GM12878 (cell line): ENCODE measurements at places on chromosomes 5 and 9. TPM values are rescaled to one million over a fixed set of nuclear protein-coding genes. Genes with fewer than 3 reads are reported as not detected.

DNA sequence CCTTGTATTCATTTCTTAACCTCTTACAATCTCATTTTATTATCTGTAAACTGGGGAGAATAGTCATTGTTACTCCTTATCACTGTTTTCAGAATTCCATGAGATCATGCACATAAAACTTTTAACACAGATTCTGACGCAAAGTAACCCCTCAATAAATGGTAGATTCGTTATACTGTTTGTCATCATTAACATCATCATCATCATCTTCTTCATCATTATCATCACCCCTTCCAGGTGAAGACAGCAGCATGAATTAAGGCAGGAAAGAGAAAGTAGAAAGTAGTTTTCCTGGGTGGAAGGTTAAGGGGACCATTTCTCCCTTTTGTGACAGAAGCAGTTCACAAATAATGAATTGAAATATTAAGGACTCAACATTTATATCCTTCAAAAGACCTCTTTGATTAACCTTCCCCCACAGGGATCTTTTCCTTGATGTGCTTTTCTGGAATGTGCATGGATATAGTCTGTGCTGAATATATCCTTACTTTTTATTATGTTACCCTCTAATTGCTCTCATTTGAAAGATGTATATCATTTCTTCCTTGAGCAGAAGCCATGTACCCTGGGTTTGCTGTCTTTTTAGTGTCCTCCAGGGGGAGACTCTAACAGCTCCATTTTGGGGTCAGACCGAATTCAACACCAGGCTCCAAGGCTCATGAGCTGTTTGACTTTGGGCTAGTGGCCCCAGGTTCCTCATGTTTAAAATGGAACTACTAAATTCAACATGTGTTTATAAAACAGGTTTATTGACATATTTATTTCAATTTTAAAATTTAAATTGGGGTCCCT, 1029.9 kb upstream of the WWC1 start:
- no peak overlapping the region for H3K4me3 ChIP-seq
- no peak for DNase-seq
- no peaks in the 10 kb centered on the region for H3K27me3 ChIP-seq
- H3K36me3 ChIP-seq = no peaks in the 10 kb centered on the region

DNA sequence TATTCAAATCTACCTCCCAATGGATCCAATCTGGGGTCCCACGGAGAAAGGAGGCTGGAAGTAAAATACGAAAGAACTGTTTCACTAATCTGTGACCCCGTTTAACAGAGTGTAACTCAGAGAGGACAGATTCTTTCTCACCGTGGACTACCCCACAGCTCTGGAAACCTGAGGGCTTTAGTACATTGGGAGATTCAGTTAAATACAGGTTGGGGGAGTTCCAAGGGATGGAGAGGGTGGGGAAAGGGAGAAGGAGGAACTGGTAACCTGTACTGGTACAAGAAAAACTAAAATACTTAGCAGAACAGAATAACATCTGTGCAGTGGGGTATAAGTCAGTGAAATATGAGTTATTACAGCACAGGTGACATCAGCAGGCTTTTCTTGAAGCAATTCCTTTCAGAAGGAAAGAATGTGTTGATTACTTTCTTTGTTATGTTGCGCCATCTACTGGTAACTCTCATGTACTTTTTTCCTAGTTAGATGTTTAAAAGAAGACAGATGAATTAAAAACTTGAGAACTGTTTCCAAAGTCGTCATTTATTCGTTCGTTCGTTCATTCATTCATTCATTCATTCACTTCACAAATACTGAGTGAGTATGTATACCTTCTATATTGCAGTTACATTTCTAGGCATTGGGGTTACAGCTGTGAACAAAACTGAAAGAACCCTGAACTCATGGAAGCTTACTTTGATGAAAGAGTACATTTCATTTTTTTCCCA, 30.0 kb upstream of the STOM start:
- H3K4me3 ChIP-seq = no peak overlapping the region
- DNase-seq = peak; percentile 26
- H3K4me1 ChIP-seq = no peaks in the 10 kb centered on the region
- no peaks in the 10 kb centered on the region for H3K36me3 ChIP-seq

GRCh38 chr5:80926979-80927656, 33.0 kb upstream of the RASGRF2 start:
- H3K4me3 ChIP-seq = no peak overlapping the region
- no peaks in the 10 kb centered on the region; the same call in 1 of the 2 replicates for H3K4me1 ChIP-seq
- DNase-seq = no peak
- H3K27me3 ChIP-seq = no peaks in the 10 kb centered on the region
- H3K27ac ChIP-seq = no peak overlapping the region

NME5 gene
- polyA plus RNA-seq = not detected in 2 replicates

CCDC192 gene
- 0.21 and 0.50 TPM in 2 replicates for polyA plus RNA-seq

DNA sequence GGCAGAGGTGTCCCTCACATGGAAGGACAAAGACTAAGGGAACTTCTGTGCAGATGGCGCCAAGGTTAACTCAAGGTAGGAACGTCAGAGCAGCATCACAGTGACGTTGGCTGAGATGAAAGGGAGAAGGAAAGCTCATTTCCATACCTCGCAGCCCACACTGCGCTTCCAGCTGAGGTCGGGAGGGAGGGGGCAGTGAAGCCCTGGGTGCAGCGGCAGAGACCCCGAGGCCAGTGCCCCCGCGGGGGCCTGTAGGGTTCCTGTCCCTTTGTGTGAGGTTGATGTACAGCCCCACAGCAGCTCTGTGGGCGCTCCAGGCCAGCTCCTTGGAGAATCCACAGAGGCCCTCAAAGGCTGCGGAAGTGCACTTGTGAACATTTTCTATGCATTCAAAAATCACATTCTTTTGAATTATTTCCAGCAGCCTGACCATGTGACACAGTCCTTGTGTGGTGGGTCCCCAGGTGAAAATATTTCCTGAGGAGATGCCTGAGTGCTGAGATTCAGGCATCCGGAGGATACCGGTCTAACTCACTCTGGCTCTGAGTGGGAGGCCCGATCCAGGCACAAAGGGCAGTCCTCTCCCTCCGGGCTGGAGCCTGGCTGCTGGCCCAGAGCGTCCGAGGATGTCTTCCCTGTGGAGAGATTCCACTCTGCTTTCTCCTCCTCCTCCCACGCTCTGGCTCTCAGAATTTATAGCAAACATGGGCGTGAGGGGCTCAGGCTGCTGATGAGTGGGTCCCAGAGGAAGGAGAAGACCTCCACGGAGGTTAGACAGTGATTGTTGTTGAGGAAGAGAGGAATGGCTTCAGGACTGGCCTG, 150.7 kb downstream of the ICE1 start:
- DNase-seq = no peak
- H3K36me3 ChIP-seq = no peaks in the 10 kb centered on the region
- H3K27ac ChIP-seq = no peak overlapping the region
- no peaks in the 10 kb centered on the region for H3K4me1 ChIP-seq
- H3K4me3 ChIP-seq = no peak overlapping the region

- no peak for DNase-seq
- no peak overlapping the region for H3K4me3 ChIP-seq
- no peaks in the 10 kb centered on the region for H3K27me3 ChIP-seq
- H3K27ac ChIP-seq = no peak overlapping the region
- H3K4me1 ChIP-seq = no peaks in the 10 kb centered on the region
Observed at GRCh38 chr5:132210944-132211343, 16.7 kb downstream of the P4HA2 start.

- H3K27ac ChIP-seq = no peak overlapping the region
- no peak for DNase-seq
- H3K4me3 ChIP-seq = no peak overlapping the region
- H3K4me1 ChIP-seq = no peaks in the 10 kb centered on the region
- no peaks in the 10 kb centered on the region for H3K36me3 ChIP-seq
Observed at GRCh38 chr5:3320317-3320875, 275.2 kb upstream of the IRX1 start.

DNA sequence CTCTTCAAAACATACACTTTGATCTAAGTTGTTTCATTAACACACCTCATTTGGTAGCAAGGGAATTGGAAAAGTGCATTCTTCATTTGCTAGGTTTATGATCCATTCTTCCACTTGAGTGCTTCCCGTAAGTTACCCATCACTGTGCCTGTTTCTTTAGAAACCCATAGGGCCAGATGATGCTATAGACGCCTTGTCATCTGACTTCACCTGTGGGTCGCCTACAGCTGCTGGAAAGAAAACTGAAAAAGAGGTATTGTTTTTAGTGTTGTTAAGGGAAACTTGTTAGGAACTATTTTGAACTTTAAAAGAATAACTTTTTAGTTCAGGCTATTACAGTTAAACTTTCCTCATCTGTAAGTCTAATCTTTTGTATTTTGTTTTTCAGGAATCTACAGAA, 66.6 kb downstream of the ERAP1 start:
- no peaks in the 10 kb centered on the region for H3K4me1 ChIP-seq
- H3K27me3 ChIP-seq = no peaks in the 10 kb centered on the region
- H3K27ac ChIP-seq = no peak overlapping the region
- H3K36me3 ChIP-seq = peaks cover 11% of the 10 kb centered on the region
- DNase-seq = no peak
- H3K4me3 ChIP-seq = no peak overlapping the region

GRM6 gene
- polyA plus RNA-seq = not detected in 2 replicates

SLC4A9 gene
- polyA plus RNA-seq = not detected in 2 replicates

MLANA gene
- polyA plus RNA-seq = 0.21 and 0.26 TPM in 2 replicates

NUTM2G gene
- polyA plus RNA-seq = 0.12 and 0.24 TPM in 2 replicates

CDC25C gene
- 15.5 and 18.0 TPM in 2 replicates for polyA plus RNA-seq

GRCh38 chr5:6872441-6873160, 159.4 kb downstream of the TENT4A start:
- H3K4me1 ChIP-seq = no peaks in the 10 kb centered on the region
- H3K27me3 ChIP-seq = no peaks in the 10 kb centered on the region
- H3K36me3 ChIP-seq = no peaks in the 10 kb centered on the region
- no peak overlapping the region for H3K4me3 ChIP-seq

DNA sequence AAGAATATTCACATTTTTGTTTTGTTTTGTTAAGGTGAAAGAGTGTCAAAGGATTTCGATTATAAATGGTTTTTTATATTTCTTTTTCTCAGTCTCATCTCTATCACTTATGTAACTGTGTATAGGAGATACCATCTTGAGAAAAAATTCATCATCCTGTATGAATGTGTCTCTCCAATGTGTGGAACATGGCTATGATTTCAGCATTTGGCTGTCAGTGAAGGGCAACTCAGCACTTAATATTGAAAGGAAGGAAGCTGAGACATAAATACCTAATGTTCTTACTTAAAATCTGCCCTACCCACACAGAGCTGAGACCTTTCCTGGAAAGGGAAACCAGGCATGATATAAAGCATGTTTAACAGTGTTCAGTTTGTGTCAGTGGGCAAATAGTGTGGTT, 474.2 kb upstream of the RIOK2 start:
- no peaks in the 10 kb centered on the region for H3K27me3 ChIP-seq
- DNase-seq = no peak
- no peaks in the 10 kb centered on the region for H3K4me1 ChIP-seq
- no peak overlapping the region for H3K27ac ChIP-seq

DNA sequence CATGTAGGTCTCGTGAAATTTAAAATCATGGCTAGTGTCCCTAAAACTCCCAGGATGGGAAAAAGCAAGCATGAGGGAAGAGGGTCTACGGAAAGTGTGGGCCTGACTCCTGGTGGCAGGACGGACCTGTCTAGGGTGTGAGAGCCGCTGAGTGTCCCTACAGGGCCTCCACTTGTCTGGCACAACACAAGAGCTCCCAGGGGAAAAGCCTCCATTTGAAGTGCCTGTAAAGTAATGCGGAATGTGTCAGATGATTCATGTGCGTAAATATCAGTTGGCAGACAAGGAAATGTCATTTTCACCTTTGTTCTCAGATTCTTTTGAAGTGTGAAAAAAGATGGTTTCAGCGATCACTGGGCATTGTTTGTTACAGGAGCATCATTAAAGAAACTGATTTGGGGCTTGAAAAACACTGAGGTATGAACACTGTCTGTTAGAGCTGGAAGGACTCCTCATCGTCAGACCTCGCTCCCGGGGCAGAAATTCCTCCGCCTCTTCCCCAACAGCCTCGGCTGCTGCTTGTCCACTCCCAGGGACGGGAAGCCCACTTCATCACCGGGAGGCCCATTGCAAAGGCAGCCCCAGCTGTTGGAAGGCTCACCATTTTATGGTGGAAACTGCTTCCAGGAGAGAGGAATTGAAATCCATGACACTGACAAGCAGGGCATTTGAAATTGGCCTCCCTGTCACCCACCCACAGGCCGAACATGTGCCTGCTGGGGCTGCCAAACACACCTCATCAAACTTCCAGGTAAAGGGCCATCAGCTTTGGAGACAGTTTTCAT, 240.8 kb downstream of the FSTL4 start:
- DNase-seq = no peak
- no peak overlapping the region for H3K27ac ChIP-seq

SUSD1 gene
- 4.4 and 7.7 TPM in 2 replicates for polyA plus RNA-seq

ANKRD34B gene
- polyA plus RNA-seq = not detected in 2 replicates

GRCh38 chr9:136634904-136635303, 27.8 kb upstream of the EGFL7 start:
- no peak for DNase-seq
- no peak overlapping the region for H3K4me3 ChIP-seq
- H3K27ac ChIP-seq = no peak overlapping the region
- H3K4me1 ChIP-seq = no peaks in the 10 kb centered on the region; the same call in 1 of the 2 replicates
- H3K27me3 ChIP-seq = no peaks in the 10 kb centered on the region; the same call in 1 of the 2 replicates

GRCh38 chr9:7325995-7326394, 473.6 kb downstream of the DMAC1 start:
- no peak for DNase-seq
- no peaks in the 10 kb centered on the region; the same call in 1 of the 2 replicates for H3K27me3 ChIP-seq
- H3K4me3 ChIP-seq = no peak overlapping the region
- H3K27ac ChIP-seq = no peak overlapping the region
- no peaks in the 10 kb centered on the region for H3K36me3 ChIP-seq
- H3K4me1 ChIP-seq = no peaks in the 10 kb centered on the region

- H3K4me1 ChIP-seq = no peaks in the 10 kb centered on the region
- H3K27ac ChIP-seq = no peak overlapping the region
- no peaks in the 10 kb centered on the region for H3K36me3 ChIP-seq
- DNase-seq = no peak
- H3K4me3 ChIP-seq = no peak overlapping the region
Observed at GRCh38 chr5:17061973-17062470, 125.9 kb upstream of the MYO10 start.

LECT2 gene
- polyA plus RNA-seq = not detected in 2 replicates

DNA sequence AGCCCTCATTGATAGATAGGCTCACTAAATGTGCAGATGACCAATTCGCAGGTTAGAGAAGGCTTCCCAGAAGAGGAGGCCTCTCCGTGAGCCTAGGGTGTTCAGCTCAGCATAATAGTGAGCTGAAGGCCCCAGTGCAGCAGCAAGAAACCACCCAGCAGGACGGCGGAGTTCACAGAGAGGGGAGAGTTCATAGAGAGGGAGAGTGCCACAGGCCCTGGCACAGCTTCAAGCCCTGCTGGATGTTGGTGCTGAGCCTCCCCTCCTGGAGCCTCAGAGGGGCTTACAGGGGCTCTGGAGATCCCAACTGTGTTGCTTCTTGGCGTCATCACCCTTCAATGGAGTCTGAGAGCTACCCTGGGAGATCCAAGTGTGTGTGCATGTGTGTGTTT, 2.1 kb downstream of the SLC22A5 start:
- no peak for DNase-seq
- no peak overlapping the region for H3K27ac ChIP-seq
- H3K36me3 ChIP-seq = no peaks in the 10 kb centered on the region

DNA sequence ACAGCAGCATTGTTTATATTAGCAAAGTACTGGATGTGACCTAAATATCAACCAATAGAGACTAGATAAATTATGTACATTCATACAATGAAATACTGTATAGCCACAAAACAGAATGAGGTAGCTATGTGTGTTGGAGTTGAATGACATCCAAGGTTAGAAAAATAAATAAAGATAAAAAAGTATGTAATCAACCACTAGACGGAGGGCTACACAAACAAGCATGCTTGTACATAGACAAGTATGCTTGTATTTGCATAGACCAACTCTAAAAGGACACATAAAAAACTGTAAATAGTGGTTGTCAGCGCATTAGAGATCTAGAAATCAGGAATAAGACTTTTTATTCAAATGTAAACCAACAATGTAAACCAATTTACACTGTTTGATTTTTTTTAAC, 3.0 kb downstream of the FEM1C start:
- peak overlapping the region; percentile 81 for H3K4me3 ChIP-seq
- H3K27ac ChIP-seq = no peak overlapping the region; the same call in none of the 2 replicates
- DNase-seq = no peak
- H3K27me3 ChIP-seq = no peaks in the 10 kb centered on the region
- H3K4me1 ChIP-seq = peaks cover 4% of the 10 kb centered on the region
